ENCODE measurements at places on chromosomes 11 and 22.

DNA sequence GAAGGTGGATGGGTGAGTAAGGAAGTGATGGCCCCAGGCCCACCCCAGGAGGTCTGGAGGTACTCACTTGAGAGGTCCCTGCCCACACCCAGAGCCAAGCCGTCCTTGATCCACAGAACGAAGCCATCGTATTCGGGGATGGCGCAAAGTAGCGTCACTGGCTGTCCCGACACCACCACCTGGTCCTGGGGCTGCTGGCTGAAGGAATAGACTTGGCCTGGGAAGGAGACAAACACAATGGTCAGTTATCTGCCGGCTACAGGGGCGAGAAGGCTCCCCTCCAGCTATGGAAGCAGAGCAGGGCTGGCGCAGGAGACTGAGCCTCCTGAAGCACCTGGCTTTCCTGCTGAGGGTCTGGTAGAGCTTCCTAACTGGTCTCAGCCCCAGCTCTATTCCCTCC is 171.0 kb downstream of the ST3GAL4 start:
- DNase-seq = no peak

DNA sequence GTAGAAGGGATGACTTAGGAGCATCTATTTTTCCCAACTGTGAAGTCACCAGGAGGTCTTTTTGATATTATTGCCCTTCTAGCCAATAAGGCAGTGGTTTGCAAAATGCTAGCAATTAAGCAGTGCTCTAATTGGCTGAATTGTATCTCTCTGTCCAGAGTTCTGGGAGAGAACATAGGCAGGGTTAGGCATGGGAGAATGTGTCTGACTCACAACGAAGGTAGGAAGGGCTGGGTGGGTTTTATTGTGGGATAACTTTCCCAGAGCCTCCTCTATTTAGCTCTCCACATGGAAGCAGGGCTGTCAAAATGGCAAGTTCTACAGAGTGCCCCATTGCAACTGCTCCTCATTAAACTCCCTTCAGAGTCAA is 415.9 kb upstream of the CADM1 start:
- DNase-seq = no peak

- DNase-seq = peak; percentile 69
Measured at GRCh38 chr11:107689317-107690202, 22.3 kb downstream of the SLN start.

- DNase-seq = no peak
Measured at GRCh38 chr11:123176785-123177184, 18.3 kb downstream of the CLMP start.

DNA sequence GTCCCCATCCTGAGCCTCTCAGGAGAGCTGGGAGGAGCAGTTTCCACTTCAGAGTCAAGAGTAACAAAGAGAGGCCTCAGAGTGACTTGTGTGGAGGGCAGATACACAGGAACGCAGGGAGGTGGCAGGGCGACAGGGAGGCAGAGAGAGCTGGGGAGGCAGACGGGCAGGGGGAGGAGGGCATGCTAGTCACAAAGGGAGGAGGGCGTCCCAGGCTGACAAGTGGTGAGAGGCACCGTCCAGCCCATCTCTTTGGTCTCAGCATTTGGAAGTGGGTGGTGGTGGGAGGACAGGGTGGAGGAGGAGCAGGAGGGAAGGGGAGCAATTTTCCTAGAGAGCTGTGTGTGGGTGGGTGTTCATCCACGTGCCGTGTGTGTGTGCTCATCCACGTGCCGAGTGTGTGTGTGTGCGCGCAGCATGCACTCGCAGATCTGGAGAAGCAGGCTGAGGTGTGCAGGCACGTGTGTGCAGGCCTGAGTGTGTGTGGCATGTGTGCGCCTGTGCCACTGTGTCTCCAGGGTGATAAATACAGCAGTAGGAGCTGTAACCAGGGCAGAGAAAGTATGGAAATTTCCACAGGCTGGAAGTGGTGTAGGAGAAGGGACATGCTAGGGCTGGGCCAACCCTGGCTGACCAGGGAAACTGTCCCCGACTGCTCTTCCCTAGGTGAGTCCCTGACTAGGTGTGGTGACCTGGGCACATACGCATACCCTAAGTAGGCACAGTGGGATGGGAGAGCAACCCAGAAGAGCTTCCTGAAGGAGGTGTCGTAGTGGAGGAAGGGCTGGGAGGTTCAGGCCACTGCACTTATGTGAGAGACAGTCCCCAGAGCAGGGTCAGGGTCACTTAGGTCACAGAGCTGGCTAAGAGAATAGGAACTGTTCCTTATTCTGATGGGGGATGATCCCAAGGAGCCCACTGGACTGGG is 7.3 kb upstream of the PDE2A start:
- peak; percentile 20 for DNase-seq

DNA sequence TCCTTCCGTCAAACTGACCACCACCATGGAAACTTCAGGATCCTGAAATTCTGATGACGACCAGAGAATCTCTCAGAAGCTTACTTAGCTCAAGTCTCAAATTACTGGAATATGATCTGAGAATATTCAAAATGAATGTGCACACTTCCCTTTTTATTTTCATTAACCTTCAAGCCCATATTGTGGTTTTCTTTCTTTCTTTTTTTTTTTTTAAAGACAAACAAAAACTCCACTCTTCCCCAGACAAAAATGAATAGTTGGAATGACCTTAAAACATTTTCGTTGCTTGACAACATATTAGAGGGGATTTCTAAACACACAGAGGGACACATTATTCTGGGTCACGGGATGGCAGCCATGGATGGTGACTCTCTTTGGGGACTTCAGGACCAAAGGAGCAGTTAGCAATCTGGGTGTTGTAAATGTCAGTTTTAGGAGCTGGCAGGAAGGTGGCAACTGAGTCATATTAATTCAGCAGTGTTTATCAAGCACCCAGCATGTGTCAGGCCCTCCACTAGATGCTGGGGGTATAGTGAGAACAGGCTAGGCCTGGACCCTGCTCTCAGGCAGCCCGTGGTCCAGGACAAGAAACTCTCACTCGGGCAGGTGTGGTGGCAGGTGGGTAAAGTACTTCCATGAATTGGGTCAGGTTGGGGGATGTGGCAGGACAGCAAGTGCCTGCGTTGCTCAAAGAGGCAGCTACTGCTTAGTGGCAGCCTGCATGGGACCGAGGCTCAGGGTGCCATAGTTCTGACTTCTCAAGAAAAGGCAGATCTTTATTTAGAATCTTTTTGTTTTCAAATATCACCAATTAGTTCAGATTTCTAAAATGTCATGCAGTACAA is 126.1 kb downstream of the HIPK3 start:
- no peak for DNase-seq

DNA sequence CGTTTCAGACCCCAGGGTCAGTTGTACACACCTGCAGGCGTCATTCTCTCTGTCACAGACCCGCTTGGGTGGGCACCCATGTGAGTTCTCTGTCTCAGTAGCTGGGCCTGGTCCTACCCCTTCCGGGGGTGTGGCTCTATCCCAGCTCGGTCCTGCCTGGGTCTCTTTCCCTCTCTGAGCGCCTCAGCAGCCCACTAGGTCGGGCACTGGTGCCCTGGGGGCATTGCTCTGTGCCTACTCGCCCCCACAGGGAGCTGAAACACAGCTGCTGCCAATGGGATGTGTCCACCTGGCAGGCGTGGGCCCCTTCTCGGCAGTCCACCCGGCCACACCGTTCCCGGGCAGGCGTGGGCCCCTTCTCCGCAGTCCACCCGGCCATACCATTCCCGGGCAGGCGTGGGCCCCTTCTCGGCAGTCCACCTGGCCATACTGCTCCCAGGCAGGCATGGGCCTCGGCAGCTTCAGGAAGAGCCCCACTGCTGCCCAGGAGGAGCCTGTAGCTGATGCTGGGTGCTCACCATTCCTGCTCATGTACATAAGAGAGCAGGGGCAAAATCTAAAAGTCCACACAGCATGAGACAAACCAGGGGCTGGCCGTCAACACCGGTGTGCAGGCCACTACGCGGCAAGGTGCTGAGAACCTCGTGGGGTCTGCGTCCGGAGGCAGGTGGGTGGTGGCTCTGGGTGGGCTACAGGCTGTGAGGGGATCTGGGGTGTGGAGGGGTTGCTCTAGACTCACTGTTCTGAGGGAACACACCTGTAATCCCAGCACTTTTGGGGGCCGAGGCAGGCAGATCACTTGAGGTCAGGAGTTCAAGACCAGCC is 12.3 kb downstream of the MLC1 start:
- no peak for DNase-seq

- DNase-seq = no peak
Measured at GRCh38 chr11:34827228-34827627, 89.0 kb downstream of the APIP start.

- no peak for DNase-seq
Measured at GRCh38 chr11:34459507-34460162, 20.9 kb downstream of the CAT start.

DNA sequence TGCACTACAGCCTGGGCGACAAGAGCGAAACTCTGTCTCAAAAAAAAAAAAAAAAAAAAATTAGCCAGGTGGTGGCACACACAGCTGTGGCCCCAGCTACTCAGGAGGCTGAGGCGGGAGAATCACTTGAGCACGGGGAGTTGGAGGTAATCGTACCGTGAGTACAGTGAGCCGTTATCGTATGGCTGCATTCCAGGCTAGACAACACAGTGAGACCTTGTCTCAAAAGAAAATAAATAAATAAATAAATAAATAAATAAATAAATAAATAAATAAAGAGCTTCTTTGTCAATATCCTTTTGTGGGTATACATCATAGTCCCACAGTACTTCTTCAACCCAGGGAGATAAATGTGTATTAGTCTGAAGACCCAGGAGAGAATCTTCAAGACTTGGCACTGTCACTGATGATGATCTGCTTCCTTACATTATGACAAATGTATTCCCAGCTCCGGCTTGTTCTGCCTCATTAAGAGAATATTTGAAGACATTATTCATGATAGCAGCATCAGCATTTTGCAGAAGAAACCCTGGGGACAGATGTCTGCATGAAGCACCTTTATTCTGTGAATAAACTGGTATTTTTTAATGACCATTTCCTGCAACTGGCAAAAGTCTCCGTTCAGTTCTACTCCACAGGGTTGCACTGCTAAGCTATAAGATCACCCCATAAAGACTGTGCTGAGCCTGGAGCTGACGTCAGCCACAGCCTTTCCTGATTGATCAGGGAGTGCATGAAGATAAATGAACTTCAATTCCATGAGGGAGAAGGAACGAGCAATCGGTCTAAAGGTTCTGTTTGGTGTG is 1.6 kb upstream of the ACY3 start:
- DNase-seq = no peak

DNA sequence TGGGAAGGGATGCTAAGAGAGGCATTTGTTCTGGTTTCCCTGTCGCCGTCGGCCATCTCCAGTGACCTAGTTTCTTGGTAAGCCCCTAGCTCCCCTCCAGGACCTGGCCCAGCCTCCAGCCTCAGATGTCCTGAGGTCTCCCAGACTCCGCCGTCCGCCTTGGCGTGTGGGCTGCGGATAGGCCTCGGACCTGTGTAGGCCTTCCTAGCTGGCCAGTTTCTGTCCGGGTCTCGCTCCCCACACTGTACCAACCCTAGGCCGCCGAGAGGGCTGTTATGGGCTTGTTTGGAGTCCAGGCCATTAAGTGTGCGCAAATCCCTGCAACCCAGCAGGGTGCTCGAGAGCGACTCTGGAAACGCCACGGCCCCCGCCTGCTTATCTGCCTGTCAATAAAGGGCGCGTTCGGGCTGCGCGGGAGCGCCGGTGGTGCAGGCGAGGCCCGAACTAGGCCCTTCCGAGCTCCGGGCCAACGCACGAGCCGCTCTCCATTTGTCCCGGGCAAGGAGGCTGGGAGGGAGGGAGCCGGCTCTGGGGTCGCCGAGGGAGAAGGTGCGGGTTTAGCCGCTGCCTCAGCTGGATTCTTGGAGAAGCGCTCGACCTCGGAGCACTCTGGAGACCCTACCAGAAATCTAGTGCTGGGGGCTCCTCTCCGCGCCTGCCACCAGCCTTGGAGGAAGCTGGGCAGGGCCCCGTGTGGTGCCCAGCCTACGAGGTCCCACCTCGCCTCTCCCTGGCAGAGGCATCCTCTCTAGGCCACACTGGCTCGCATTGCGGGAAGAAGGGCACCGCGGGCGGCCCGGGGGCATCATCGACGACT is 8.7 kb upstream of the PAX6 start:
- DNase-seq = no peak

DNA sequence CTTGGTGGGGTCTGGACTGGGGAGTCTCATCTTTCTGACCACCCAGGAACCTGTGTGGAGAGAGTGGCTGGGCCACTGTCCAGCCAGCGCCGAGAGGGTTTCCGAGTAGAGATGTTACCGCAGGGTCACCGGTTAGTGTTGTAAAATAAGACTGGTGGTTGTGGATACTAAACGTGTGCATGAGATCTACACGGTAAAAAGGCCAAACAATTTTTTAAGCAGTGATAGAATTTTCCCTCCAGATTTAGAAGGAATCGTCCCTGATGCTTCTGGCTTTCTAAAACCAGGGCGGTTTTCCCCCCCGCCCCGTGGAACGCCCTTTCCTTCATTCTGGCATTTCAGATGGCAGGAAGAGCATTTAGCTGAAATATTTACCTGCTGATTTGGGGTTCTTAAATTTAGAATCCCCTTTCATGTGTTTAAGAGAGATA is 72.6 kb upstream of the PPARA start:
- no peak for DNase-seq

- no peak for DNase-seq
Measured at GRCh38 chr11:13136272-13136596, 127.1 kb downstream of the RASSF10 start.

All from NB4 (cell line).